Stimulated activated CD8-positive, alpha-beta memory T cell treated with anti-CD3 and anti-CD28 coated beads, Interleukin-7, amount 100 ng/mL, for 4 hours (primary cell): ENCODE measurements at places on chromosomes 5 and 9.

- no peak for DNase-seq
These were observed 12.3 kb downstream of the GPRIN1 start for GRCh38 chr5:176597417-176598389.

- no peak for DNase-seq
These were observed 7.6 kb upstream of the CLPTM1L start for GRCh38 chr5:1352231-1353219.

DNA sequence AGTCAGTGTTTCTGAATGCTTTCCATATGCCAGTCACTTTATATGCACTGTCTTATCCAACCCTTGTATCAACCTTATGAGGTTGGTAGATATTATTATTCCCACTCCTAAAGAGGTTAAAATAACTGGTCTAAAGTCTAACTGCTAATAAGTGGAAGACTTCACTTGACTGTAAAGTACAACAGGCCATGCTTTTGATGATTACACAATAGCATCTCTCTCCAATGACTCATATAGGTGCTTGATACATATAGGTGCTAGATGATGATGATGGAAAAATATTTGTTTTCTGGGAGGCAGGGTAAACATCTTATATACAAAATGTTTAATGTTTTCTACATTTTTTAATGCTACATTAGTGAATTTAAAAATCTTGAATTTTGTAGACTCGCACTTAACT lies 75.9 kb upstream of the NR3C1 start:
- no peak for DNase-seq

DNA sequence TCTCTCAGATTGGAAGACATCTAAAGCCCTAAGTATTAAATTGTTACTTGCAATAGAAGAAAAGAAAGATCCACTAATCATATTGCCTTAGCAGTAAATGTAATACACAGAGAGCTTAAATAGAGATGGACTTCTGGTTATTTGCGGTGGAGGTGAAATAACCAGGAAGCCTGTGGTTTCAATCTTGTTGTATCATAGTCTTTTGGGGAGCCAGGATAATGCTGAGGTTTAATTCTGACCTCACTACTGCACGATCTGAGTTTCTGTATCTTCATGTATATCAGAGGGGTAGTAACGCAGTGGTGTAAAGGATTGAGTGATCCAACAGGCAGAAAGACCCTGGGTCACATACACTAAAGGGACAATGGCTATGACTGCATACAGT lies 71.7 kb downstream of the ANKRD55 start:
- no peak for DNase-seq

GRCh38 chr5:180072256-180072548 lies 643 bp upstream of the RNF130 start:
- no peak for DNase-seq

GRCh38 chr5:57592236-57592635 lies 109.6 kb upstream of the ACTBL2 start:
- DNase-seq = no peak

DNA sequence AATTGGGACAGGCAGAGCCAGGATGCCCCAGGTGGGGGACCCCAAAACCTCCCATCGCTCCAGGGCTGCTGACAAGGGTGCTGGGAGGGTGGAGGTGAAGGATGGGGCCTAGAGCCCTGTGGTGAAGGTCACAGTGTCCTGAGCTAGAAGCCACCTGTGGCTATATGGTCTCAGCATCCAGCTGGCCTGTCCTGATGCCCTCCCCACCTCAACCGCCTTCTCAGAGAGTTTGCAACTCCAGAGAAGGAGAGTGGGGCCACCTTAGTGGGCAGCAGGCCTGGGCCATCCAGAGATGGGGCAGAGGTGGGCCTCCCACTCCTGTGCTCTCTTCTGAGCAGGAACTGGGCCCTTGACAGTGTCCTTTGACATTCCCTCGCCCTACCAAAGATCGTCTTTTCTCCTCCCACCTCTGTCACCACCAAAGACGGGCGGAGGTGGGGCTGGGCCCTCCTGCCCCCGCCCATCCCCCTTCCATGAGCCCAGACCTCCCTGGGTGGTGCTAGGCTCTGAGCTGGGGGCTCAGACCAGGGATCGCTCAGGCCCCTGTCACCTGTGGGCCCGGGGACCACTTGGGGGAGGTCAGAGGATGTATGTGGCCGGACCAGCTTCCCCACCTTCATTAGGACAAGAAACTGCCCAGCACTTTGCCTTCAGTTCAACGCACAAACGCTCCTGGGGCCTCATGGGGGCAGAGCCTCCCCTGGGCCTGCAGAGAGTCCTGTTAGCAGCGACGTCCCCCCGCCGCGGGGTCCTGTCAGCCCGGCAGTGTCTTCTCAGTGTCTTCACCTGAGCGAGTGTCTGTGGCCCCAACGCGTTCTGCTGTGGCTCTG lies 10.0 kb upstream of the DOLPP1 start:
- DNase-seq = no peak
